Inflammatory macrophage (primary cell): ENCODE measurements at places on chromosomes 11 and 22.

GRCh38 chr11:9003573-9004182, at the start of gene NRIP3:
Gene NRIP3 (minus strand): TSS chr11:9004001. CDS start chr11:9003935, 66 bp downstream.
- DNase-seq: peak; percentile 66

GRCh38 chr22:47593911-47594311, 831.5 kb downstream of the TBC1D22A start:
- no peak for DNase-seq

DNA sequence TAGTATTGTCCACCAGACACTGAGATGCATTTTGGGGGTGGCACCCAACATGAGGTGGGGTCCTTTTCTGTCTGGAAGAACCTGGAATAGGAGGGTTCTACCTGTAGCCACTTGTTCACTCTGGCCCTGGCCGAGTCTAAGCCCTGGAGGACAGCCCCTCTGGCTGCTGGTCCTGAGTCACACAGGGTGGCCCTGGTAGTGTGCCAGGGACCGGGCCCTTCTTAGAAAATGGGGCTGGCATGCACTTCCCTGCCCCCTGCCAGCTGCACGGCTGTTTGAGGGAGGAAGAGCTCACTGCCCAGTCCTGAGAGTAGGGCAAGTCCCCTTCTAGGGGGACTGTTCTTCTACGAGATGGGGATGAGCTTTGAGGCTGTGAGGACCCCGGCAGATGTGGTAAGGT, 2.2 kb downstream of the PLCB3 start:
- DNase-seq: no peak

- DNase-seq: no peak
These were observed 28.5 kb upstream of the OAF start for GRCh38 chr11:120182372-120182771.

DNA sequence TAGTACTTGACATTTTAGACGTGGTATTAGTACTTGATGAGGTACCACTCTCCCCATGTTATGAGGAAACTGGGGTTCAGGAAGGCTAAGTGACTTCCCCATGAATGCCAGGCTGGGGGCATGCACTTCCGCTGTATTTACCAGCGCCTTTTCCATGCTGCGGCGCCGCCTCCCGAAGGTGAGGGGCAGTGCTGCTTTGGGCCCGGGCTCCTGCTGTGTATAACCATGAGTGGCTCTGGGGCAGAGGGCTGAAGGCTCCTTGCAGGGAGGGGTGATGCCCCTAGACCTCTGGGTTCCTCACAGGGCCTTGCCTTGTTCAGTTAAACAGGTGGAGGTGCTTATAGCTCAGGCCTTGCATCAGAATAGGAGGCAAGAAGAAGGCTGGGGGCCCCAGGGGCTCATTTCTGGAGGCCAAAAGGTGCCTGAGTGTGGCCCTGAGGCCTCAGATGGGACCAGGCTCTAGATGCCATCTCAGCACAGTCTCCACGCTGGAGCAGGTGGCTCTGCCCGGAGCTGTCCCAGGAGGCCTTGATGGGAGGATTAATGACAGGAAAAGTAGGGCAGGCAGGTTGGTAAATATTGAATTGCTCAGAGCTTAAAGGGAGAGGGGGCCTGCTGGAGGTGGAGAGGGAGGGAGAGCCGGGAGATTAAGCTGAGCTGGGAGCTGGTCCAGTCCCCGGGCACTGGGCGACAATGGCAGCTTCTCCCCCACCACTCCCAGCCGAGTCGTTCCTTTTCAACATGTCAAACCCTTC, 129.6 kb downstream of the CEP164 start:
- no peak for DNase-seq
